ENCODE measurements at places on chromosomes 16 and 17.

DNA sequence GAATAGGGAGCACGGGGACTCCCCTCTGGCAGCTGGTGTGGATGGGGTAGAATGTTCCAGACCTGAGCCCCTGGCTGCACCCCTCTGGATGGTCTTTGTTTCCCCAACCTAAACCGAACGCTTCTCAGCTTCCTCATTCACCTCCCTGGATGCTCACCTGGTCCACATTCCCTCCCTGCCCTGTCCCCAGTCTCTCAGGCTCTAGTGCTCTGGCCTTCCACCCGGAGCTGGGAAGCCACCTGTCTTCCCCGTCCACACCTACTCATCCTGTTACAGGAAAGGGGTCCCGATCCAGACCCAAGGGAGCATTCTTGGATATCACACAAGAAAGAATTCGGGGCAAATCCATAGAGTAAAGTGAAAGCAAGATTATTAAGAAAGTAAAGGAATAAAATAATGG lies 73.5 kb downstream of the CYLD start:
- DNase-seq: no peak

DNA sequence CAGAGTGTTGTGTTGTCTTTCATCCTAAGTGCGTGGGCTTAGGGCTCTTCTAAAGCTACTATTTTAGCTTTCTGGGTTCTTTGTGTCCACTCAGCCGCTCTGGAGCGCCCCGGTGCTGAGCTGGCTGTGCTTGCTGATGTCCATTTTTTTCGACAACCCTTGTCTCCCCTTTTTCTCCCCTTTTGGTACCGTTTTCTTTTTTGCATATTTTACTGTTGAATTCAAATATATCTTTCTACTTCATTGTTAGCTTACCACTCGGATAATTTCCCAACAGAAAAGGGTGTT lies 1.2 kb downstream of the SRRM2 start:
- DNase-seq: no peak

GRCh38 chr17:79524213-79525187 lies 86.4 kb downstream of the RBFOX3 start:
- no peak for DNase-seq

GRCh38 chr17:58324056-58324408 lies 4.6 kb downstream of the TSPOAP1 start:
- no peak for DNase-seq
